ENCODE measurements at places on chromosomes 4 and X. TPM values are rescaled to one million over a fixed set of nuclear protein-coding genes. Genes with fewer than 3 reads are reported as not detected.

CLIC2 gene
- 2.1 TPM for total RNA-seq

- no peak for DNase-seq
Measured at GRCh38 chr4:60683973-60684372, 516.2 kb upstream of the ADGRL3 start.

GRCh38 chr4:57194068-57194611, 84.0 kb upstream of the IGFBP7 start:
- no peak for DNase-seq

POF1B gene
- 0.10 TPM for total RNA-seq

DNA sequence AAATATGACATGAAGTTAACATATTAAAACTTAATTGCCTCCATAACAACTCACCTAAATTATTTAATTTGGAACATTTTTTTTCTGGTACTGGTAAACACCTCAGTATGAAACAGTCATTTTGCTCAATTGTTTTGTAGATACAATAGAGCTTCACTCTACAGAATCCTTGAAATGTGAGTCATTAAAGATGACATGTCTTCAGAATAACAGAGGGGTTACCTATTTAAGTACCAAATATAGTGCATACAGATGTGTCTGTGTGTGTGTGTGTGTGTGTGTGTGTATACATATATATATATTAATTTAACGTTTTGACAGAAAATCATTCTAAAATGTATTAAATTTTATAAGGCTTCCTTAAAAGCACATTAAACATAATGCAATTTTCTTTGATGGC, 297.6 kb downstream of the INPP4B start:
- no peak for DNase-seq

DNA sequence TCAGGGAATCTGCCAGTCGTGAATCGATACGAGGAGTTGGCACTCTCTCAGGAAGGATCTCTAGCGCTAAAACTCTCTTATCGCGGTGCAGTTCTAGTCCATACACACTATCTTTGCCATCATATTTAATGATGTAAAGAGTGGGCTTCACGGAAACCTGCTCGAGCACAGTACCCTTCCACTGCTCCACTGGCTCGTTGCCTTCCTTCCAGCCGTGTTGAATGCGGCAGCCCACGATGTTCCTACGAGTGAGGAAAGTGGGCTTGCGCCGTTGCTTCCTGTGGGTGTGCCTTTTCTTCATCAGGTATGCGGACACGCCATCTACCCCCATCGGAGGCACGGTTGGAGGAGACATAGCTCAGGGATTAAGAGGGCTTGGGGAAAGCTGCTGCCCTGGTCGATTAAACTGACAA, 661 bp downstream of the SPIN4 start:
- peak; percentile 4 for DNase-seq

NMU gene
- not detected for total RNA-seq

- DNase-seq, result no peak
Measured at GRCh38 chr4:99746443-99746842, 70.2 kb upstream of the DAPP1 start.

AKAP14 gene
- total RNA-seq, result not detected

GRCh38 chr4:38782452-38783108, at the start of gene TLR10:
TSS of gene TLR10 (minus strand) at chr4:38782990. CDS start at chr4:38775590, 7,400 bp downstream.
- peak; percentile 53 for DNase-seq

- DNase-seq, result no peak
Measured at GRCh38 chr4:78031417-78031950, 25.6 kb upstream of the FRAS1 start.

RTL9 gene
- not detected for total RNA-seq

DNA sequence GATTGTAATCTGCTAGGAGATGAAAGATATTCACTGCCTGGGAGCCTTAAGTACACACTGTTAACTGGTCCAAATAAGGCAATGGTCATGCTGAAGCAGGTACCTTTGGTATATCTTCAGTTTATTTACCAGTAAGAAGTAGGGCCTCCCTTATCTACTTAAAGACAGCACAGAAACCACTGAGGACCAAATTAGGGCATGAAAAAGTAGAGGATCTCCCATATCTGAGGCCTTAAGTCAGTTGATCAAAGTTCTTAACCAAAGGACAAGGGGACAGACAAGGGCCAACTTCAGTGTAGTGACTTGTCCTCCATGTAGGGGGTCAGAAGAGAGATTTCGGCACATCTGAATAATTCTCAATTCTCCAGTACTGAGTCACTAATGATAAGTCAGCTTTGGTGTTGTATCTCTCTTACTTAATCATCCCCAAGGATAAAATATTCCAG, 59.1 kb downstream of the AMELX start:
- DNase-seq, result no peak

ENAM gene
- total RNA-seq, result not detected

Data from naive thymus-derived CD4-positive, alpha-beta T cell (primary cell).